ENCODE measurements at places on chromosomes 5 and 9.

DNA sequence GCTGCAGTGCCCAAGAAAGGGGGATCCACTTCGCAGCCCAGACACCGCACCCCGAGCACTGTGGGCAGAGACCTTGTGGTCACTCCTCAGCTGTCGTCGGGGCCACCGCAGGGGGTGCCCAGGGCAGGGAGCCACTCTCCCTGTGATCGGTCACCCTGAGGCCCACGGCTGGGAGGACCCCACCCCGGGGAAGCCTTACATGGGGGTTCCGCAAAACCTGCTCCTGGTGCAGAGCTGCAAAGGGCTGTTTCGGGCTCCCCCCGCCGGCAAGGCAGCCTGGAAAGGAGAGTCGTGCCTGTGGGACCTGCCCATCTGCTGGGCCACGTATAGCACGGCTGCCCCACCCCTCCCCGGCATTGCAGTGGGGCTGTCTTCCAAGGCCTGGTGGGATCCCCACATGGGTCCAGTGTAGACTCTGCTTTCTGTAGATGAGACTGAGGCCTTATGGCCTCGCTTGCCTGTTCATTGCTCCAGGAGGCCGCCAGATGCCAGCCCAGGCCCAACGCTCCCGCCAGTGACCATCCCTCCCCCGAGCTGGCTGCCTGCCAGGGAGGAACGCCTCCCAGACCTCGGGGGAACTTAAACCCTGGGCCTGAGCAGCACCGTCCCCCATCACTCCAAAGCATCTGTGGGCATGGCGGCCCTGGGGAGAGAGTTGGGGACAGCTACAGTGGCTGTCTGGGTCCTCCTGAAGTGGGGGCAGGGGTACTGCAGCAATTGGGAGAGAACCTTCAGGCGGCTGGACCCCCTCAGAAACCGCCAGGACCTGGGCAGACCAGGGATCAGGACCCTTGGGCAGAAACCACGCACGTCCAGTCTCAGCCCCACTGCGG is 1.6 kb upstream of the DNLZ start:
- DNase-seq: no peak

GRCh38 chr5:169970339-169970738 is 10.0 kb downstream of the INSYN2B start:
- DNase-seq: no peak

DNA sequence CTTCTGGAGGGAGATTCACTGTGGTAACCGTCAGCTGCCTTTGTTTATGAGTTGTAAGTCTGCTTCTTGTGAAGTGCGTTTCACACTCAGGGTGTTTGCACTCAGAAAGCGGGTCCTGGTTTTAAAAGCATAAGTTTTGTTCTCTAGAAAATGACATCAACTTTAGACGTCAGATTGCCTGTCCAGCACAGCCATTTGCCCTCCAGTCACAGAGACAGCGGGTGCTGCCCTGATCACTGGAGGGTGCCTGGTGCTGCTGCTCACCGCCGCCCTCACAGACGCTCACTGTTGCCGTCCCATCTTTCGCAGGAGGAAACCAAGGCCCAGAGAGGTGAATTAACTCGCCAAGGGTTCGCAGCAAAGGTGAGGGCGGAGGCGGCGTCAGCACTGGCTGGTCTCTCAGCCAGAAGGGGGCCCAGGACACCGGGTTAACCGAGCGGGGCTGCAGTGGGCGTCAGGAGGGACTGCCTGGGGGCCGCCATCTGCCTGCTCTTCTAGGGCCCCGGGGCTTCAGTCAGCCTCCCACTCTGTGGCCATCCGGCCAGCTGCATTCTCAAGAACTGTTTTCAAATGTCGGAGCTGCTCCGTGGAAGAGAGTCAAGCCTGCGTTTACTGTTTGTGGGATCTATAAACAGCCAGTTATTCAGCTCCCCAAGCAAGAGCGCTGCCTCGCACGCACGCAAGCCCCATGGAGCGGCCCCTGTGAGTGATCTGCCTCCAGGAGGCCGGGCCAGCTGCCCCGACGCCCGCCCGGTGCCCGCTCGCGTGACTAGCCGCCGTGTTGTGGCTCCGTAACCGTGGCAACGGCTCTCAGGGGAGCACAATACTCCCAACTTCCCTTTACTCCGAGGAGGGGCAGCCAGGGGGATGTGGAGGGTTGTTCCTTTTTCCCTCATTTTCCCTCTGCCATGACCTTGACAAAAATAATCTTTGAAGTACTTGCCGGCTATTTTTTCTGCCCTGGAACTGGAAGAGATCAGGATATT is 43.4 kb upstream of the EXOC3 start:
- peak; percentile 16 for DNase-seq

DNA sequence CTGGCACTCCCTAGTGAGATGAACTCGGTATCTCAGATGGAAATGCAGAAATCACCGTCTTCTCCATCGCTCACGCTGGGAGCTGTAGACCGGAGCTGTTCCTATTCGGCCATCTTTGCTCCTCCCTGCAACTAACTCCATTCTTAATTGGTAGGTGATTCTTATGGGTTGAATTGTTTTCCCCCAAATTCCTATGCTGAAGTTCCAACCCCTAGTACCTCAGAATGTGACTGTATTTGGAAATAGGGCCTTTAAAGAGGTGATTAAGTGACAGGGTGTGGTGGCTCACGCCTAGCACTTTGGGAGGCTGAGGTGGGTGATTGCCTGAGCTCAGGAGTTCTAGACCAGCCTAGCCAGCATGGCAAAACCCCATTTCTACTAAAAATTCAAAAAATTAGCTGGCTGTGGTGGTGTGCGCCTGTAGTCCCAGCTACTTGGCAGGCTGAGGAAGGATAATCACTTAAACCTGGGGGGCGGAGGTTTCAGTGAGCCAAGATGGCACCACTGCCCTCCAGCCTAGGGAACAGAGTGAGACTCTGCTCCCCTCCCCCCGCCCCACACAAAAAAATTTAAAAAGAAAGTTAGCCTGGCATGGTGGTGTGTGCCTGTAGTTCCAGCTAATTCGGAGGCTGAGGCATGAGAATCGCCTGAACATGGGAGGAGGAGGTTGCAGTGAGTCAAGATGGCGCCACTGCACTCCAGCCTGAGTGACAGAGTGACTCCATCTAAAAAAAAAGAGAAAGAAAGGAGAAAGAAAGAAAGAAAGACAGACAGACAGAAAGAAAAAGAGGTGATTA is 25.2 kb upstream of the FOCAD start:
- peak; percentile 8 for DNase-seq

DNA sequence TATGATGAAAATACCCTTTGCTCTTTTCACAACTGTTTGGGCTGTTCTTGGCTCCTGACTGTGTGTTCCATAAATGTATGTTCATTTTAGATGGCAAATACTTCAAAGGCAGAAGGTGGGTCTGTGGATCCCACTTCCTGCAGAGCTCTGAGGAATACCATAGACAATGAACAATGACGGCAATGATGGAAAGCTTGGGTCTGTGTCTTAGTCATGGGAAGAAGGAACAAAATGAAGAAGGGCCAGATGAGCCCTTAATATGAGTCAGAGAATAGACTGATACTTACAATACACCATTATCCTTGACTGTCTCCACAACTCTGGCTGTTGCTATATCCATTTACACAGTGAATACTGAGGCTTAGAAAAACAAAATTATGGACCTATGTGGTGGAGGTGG is 126.0 kb downstream of the SLIT3 start:
- DNase-seq: peak; percentile 16

DNA sequence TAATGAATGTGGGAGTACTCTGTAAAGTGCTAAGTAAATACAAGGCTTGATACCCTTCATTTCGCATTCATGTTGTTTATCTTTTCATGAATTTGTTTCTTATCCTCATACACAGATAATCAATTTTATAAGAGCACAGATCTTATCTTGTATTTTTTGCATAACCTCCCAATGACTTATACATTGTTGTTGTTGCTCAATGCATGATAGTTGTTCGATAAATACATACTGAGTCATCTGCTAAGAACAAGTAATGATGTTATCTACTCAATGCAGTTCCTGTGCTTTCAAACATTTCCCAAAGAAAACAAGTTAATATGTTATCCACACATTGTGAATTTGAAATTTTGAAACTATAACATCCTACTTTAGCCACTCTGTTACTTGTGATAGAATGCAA is 60.7 kb downstream of the TAF11L14 start:
- peak; percentile 75 for DNase-seq

DNA sequence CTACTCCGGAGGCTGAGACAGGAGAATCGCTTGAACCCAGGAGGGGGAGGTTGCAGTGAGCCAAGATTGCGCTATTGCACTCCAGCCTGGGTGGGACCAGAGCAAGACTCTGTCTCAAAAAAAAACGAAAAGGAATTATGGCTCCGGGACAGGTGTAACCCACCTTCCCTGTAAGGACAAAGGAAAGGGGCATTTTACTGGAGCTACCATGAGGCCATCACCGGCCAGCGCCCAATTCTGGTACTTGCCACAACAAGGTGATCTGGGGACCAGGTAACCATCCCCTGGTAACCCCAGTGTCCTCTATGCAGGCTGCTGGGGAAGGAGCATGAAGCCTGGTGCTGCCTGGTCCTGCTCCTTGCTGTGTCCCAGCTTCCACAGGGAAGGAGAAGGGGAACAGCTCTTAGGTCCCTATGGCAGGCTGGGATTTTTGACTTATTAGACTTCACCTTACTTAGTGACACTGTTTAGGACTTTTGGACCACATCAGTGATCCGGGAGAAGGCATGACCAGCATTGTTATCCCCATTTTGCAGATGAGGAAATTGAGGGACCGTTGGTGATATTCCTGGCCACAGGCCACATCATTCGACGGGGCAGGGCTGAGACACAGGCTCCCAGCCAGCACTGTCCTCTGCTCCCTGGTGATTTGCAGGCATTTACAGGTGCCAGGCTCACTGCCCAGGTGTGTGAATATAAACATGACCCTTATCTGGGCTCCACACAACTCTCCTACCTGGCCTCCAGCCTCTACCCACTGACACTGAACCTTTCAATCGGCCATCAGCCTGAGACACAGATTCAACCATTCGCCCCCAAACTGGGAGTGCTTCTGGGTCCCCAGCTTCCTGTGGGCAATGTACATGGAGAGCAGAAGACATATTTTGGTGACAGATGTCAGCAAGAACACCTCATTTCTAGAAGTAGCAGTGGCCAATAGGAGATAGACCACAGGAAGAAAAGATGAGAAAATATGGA is 26.5 kb upstream of the ABO start:
- no peak for DNase-seq

DNA sequence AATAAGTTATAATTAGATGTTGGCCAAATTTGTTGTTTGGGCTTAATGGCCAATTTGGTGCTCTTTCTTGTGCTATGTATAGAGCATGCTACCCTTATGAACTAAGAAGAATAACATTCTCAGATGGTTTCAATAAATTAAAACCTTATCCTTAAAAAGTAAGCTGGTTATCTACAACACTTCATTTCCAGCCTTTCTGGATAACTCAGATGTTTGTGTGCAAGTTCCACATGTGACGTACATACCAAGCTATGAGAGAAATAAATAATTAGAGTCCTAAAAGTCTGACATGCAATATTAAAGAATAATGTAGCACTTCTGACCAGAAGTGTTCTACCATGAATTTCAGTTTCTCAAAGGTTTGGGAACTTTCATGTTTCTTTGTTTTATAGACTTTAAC is 11.7 kb downstream of the MTREX start:
- no peak for DNase-seq

GRCh38 chr5:58775701-58776262 is 192.9 kb downstream of the RAB3C start:
- DNase-seq: no peak

- no peak for DNase-seq
Observed at GRCh38 chr5:2492476-2492875, 259.0 kb downstream of the IRX2 start.

- no peak for DNase-seq
Observed at GRCh38 chr9:37555786-37556185, 20.4 kb downstream of the FBXO10 start.

GRCh38 chr9:136531904-136532798 is 13.7 kb downstream of the NOTCH1 start:
- peak; percentile 40 for DNase-seq

DNA sequence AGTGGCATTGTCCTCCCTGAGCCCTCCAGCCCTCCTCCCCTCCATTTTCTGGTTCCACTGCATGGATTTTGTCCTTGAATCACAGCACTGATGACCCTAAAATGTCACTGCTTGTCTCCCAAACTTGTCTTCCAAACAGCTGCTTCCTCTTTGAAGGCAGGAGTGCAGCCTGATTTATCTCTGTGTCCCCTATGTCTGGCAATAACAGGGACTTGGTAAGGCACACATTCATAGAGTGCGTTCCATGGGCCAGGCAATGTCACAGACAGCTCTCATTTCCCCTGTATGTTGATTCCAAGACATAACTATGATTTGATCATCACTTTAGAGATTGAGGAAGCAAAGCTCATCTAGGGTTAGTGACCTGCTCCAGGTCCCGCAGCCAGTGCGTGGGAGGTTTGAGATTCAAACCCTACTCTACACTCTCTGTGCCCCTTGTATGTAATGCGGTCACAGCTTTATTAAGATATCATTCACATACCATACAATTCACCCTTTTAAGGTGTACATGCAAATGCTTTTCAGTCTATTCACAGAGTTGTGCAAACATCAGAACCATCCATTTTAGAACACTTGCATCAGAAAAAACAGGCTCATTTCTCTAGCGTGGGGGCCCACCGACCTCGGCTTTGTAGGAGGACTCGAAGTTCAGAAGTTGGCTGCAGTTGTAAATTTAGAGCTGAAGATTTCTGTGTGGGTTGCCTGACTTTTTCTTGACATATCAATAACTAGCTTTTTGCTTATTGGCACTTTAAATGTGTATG is 28.4 kb upstream of the BOD1 start:
- DNase-seq: no peak

Measured in epithelial cell of esophagus (primary cell).